ENCODE measurements at places on chromosomes 2 and 18.

GRCh38 chr18:34795070-34795732, 85.1 kb downstream of the DTNA start:
- no peak for DNase-seq

GRCh38 chr2:238843476-238843875, 4.4 kb upstream of the TWIST2 start:
- DNase-seq, result no peak

DNA sequence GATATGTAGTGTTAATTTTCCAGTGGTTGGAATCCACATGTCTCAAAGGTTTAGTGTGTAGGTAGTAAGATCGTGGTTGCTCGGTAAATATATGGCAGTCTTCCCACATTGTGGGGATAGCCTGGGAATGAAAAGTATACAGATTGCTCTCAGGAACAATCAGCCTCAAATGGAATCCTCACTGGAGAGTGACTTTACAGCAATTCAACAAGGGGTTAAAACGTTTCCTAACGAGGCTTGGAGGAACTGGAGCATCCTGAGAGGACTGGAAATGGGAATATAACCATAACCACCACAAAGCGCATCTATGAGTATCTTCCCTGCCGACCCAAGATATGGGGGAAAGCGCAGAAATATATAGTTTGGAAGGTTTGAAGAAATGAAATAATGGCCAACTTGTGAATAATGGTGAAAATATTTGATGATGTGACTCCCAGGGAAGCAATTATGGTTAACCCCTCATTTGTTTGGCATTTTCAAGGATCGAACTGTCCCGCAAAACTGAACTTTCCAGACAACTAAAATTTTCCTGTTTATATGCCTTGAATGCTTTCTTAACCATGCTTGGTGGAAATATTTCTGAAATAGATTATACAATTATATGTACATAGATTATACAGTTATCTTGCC, 100.7 kb upstream of the FOSL2 start:
- DNase-seq, result no peak

DNA sequence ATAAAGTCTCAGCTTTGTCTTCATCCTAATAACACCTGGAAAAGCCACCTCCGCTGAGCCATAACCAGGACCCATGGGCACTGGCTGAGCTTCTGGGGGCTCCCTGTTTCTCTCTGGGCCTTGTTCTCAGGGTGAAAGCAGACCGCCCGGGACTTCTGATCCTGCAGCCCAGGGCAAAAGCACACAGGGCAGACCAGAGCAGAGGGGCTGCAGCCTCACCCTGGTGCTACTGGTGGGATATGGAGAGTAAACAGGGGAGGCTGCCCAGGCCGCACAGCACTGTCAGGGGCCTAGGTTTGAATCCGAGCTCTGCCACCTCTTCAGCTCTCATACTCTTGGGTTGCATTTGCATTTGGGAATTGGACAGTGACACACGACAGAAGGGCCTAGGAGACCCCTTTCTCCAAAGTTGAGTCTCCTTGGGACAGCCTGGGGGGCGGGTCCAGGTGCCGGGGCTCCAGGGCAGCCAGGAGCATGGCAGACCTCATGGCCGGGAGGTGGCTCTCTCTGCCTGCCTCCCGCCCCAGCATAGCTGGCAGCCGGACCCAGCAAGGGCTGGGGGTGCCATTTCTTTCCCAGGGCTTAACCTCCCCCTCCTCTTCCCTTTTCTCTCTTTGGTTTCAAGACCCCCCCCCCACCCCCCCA, 164.9 kb downstream of the INHBB start:
- DNase-seq, result no peak

DNA sequence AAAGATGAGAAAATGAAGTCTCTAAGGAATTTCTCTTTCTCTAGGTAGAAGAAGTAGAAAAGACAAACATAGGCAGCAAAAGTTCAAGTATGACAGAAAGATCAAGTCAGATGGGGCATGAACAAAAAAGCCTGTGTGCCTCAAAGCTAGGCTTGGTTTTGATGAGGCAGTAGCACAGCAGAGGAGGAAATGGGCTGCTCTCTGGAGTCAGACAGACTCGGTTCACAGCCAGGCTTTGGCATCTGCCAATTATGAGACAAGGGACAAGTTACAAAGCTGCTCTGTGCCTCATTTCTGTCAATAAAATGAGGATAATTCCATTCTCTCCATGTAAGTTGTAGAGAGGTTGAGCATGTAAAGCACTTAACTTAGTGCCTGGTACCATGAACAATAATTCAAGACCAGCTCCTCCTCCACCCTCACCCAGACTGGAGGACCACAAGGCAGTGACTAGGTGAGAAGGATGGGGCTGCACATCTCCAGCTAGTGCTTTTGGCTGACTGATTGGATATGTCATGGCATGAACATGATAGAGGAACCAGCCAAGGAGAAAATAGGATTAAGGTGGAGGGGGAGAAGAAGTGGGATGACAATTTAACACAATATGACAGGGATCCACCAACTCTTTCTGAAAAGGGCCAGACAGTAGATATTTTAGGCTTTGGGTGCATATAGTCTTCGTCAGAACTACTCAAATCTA, 84.6 kb downstream of the TMEM163 start:
- no peak for DNase-seq

GRCh38 chr2:185668710-185669109, 69.9 kb upstream of the FSIP2 start:
- no peak for DNase-seq

DNA sequence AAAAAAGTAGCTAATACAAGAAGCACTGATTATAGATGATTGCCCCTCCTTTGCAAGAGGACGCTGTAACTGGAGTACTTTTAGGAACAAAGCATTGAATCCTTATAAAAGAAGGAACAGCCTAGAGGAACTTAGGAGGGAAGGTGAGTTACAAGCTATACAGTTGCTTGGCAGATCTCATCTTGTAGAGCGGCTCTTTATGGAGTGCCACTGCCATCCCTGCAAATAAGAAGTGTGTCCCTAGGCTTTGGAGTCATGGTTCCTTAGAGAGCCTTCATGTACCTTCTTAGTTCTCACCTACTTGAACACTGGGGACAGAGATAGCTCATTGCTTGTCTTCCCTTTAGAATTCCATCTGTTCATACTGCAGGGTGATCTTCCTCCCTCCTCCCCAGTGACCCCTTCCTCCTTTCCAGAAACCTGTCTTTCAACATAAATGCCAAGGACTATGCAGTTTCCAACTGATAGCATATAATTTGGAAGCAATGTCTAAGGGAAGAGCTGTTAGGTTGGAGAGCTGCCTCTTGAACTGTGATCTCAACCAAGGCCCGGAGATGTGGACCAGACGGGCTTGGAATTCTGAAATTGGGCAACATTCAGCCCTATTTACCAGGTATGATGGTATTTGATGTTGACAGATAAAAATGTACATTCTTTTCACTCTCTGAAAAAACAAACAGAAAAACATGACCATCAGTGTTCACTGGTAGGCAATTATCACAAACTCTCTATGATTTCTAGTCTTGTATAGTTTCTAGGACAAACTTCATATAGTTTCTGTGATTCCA, 7.5 kb downstream of the FMNL2 start:
- DNase-seq, result no peak

DNA sequence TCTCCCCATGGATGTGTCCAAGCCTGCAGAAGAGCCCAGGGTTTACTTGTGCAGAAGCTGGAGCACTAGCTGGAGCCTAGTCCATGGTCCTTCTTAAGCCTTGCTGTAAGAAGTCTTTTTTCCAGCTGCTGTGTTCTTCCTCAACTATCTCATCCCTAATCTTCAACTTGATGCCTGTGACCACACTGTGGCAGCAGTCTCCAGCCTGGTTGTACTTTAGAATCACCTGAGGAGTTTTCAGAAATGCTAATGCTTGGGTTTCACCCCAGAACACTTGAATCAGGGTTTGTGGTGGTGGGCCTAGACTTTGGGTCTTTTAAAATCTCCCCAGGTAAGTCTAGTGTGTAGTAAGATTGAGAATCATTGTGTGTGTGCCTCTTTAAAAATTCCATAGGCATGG, 173.6 kb downstream of the ADCYAP1 start:
- DNase-seq, result no peak

- no peak for DNase-seq
Observed at GRCh38 chr2:102184568-102184967, 2.3 kb upstream of the IL1RL2 start.

GRCh38 chr2:134224005-134224404, 29.9 kb upstream of the MGAT5 start:
- DNase-seq, result no peak

- no peak for DNase-seq
Observed at GRCh38 chr18:32048507-32049091, 30.0 kb downstream of the RNF125 start.

GRCh38 chr2:168114040-168114439, 133.4 kb downstream of the STK39 start:
- no peak for DNase-seq

DNA sequence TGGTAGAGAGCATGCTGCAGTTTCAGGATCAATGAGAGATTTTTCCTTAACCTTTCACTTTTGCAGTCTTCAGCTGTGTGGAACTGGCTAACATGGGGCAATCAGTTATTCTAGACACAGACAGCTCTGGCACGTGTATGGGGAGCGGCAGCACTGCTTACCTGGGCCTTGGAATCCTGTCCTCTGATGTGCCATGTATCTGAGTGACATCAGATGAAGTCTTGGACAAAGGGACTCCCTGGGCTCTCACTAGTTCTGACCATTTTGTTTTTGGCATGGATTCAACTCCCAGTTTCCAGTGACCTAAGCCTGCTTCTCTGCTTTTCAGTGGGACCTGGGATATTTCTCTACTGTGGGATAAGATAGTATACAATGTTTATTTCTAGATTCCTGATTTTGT, 54.3 kb downstream of the RNF144A start:
- DNase-seq, result no peak

- DNase-seq, result no peak
Observed at GRCh38 chr18:61975526-61976326, 82.9 kb upstream of the RNF152 start.

DNA sequence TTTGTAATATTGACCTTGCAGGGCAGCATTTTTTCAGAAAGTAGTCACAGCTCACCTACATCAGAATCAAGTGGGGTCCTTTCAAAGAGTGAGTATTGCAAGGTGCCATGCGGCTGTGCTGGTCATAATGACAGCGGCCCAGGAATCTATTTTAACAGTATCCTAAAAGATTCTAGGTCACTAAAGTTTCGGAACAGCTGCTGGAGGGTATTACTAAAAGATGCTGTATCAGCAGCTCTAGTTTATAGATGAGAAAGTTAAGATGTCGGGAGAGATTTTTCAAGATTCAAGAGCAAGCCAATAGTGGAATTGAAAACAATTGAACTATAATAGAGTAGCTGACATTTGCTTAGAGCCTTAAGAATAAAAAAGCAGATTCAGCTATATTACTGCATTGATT, 336.0 kb downstream of the SLC8A1 start:
- no peak for DNase-seq

GRCh38 chr18:4765401-4765800, 310.3 kb upstream of the DLGAP1 start:
- no peak for DNase-seq

DNA sequence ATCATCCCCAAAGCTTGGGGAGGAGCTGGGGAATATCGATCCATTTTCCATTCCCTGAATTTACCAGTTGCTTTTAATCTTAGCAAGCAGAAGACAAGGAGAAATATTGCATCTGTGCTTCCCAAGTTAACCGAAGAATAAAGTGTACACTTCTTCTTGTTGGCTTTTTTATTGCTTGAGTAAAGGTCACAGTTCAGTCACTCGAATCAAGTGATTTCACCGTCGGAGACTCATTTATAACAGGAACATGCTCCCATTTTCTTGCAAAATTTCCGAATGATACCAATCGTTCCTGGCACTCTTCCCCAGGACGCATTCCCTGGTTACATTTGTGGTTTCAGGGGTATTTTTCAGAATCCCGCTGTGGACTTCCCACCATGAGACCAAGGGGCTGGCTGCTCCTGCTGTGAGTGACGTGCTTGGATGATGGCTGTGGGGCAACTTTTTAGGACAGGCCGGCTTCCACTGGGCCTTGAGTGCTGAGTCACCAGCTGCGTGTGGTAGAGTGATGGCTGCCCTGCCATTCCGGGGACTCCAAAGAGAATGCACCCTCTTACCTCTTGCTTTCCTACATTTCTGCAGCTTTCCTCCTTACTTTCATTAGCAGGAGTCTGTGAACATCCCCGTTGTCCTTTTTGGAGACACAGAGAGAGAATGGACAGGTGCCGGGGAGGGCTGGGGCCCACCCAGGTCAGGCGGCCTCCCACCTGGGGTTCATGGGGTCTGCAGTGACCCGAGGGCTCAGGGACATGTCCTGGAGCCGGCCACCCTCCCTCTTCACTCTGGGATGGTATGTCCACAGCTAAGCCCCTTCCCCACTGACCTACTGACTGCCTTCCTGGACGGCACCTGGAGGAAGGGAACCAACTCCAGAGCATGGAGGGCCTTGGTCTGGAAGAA, 60.7 kb upstream of the HDAC4 start:
- DNase-seq, result no peak

GRCh38 chr18:71115261-71115660, 826.4 kb downstream of the SOCS6 start:
- no peak for DNase-seq

DNA sequence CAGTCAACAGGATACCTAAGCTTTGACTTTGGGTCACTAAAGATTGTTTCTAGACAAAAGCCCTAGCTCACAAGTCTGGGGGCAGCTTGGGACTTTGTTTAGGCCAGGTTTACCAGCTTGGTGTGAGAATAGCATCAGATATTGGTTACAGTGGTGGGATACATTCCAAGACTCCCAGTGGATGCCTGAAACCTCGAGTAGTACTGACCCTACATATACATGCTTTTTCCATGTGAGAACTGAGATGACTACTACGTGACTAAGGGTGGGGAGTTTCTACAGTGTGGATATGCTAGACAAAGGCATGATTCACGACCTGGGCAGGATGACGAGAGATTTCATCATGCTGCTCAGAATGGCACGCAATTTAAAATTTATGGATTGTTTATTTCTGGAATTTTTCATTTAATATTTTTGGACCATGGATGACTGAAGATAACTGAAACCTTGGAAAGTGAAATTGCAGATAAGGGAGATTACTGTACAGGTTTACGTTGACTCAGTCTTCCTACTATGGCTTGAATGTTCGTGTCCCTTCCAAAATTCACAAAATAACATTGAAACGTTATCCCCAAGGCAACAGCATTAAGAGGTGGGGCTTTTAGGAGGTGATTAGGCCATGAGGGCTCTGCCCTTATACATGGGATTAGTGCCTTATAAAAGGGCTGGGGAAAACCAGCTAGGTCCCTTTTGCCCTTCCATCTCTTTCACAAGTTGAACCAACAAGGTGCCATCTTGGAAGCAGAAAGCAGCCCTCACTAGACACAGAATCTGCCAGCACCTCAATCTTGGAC, 50.2 kb upstream of the CTAGE1 start:
- DNase-seq, result no peak

GRCh38 chr2:200042102-200042735, 86.8 kb downstream of the MAIP1 start:
- DNase-seq, result no peak

DNA sequence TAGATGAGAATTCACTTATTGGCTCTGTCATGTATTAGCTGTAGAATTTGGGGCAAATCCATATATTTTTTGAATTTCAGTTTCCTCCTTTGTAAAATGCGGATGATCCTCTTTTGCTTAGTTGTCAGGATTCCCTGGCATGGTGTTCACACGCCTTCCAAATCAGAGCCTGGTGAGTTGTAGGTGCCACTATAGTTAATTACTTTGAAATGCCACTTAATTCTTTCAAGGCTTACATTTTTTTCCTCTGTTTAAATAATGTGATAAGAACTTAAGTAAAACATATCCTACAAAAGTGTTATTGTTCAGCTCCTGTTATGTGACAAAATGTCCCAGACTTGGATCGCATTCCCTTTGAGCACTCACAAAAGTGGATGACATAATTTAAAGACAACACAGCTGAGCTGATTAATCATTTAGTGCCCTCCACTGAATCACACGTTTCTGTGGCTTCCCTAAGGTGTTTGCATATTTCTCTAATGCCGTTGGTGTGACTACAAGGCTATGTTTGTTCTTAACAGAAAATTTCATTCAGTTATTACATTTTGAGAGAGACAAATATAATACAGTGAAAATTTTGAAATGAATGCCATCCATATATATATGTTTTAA, 471.2 kb upstream of the CHST9 start:
- DNase-seq, result no peak
